Stimulated activated CD8-positive, alpha-beta memory T cell treated with anti-CD3 and anti-CD28 coated beads, Interleukin-4, amount 100 ng/mL, for 48 hours (primary cell): ENCODE measurements at places on chromosomes 3 and 15.

DNA sequence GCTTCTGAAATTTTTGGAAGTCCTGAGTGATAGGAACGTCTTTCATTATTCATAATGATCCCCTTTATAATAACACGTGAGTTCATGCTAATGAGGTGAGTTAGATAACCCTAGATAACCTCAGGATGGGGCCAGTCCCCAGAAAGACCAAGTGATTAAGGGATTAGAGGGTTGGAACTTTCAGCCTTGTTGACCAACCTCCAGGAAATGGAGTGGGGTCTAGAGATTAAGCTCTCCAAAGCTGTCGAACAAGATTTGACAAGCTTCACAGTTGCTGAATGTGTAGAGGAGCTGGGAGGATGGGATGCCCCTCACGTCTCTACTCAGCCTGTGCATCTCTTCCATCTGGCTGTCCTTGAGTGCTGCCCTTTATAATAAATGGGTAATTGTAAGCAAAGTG is 107.1 kb downstream of the ZMAT3 start:
- DNase-seq: no peak

DNA sequence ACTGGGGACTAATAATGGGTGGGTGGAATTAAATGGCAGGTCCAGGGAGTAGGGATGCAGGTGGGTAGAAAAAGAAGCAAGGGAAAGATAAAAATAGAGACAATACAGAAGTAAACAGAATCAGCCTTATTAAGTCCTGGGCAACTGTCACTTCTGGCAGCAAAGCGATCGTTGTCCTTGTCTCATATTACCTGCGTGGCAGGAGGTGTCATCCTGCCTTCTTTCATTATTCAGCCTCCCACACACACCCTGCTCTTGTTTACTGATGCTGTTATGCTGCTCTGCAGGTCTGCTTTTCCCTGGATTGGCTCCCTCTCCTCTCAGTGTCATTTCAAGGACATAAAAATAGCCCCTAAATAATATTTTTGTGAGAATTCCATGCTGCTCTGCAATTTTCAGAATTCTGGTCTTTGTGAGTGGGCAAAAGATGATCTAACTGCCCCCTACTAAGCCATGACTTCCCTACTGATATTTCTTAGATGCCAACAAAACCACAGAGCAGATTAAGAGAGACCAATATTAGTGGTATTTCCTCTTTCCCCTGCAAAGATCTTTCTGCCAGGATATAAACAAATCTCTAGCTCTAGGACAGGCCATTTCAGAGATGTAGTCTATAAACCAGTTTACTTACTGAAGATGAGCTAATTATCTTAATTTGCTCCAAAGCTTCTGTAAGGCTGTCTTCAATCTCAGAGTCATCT is 8.5 kb downstream of the VEPH1 start:
- no peak for DNase-seq

GRCh38 chr3:142863010-142863817 is 25.7 kb downstream of the PCOLCE2 start:
- no peak for DNase-seq

GRCh38 chr15:42584031-42584765 is 8.8 kb downstream of the STARD9 start:
- no peak for DNase-seq

- no peak for DNase-seq
Observed at GRCh38 chr15:76939715-76940114, 8.2 kb downstream of the RCN2 start.

DNA sequence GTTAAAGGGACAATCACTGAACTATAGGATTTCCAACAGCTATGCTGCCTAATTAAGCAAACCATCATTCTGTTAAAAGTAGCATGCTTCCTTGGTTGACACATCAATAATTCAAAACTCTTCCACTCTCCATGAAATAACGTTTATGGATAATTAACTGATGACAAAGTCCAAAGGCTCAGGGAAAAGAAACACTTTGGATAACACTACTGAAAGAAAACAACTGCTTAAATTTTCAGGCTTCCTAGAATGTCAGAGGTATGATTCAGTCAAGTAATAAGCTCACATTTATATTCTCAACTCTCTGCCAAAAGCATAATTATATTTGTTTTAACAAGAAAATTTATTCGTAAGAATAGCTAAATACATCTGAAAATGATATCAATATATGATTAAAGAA is 49.6 kb downstream of the WDR72 start:
- DNase-seq: no peak

DNA sequence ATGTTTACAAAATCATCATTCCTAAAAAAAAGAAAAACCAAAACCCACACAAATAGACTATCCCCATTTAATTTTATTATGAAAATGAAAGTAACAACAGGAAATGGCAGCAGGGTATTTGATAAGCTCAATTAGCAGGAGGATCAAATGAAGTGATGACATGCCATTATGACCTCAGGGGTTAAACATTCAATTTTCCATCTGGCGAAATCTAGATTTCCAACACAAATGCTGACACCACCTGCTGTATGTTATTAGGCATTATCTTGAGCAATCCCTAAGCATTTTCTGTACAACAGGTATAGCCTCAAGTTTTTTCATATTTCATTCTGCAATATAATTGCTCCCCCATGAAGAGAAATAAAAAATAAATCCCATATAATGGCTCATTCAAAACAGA is 57.1 kb downstream of the SHQ1 start:
- DNase-seq: no peak
